ENCODE measurements at places on chromosomes 7 and 10.

DNA sequence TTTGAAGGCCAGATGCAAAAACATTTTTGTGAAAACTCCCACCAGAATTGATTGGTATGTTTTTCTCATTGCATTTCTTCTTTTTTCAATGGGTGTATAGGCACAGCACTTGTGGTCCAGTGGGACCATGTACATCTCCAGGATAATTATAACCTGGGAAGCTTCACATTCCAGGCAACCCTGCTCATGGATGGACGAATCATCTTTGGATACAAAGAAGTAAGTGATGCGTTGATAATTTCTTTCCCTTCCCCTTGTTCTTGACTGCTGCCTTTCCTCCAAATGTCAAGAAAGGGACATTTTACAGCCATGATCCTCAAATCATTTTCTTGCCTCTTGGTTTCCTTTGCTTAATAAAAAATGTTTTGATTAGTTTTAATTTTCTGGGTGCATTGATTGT lies 331.5 kb downstream of the PLXDC2 start:
- DNase-seq = no peak

DNA sequence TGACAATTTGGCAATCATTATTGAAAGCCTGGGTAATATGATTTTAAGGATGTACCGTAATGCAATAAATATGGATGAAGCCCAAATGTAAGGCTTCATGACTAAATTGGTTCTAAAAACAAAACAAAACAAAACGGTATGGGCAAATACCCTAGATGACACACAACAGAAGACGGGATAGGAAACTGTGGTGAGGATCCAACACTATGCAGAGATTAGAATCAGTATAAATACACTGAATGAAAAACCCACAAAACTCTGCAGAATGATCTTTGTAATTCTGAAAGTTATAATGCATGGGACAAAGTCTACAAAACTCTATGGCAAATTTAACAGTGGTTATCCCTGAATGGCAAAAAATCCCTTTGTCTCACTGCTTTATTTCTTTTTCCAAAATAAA lies 57.6 kb downstream of the MALSU1 start:
- no peak for DNase-seq

DNA sequence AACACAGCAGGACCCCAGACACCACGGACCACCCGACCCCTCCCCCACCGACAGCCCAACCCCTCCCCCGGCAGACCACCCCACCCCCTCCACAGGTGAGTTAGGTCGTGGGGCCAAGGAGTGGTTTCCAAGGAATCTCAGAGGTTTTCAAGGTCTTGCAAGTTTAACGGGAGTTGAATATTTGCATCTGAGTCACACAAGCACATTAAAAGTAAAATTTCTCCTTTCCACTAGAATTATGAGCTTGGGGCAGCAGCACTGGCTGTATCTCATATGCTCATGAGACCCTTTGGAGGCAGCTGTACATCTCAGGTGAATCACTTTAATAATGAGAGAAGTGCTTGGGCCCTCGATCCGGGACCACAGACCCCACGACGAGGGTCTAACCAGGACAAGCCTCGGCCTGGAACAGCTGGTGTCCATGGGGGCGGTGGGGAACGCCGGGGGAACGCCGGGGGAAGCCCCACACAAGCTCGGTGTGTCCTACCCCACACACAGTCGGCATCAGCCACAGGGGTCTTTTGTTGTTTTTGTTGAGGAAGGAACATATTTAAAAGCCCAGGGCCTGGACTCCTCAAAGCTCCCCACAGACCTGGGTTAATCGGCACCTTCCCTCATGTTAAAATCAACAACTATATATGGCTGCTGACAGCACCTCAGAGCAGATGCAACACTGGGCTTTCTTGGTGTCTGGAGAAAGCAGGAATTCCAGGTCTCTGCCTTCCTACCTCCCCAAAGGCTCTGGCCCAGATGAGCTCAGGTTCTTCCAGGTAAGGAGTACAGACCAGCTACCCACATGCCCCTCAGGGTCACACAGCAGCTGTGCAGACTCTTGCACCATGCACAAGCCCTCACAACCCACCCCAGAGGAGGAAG lies 130.3 kb downstream of the DIP2C start:
- DNase-seq = no peak

DNA sequence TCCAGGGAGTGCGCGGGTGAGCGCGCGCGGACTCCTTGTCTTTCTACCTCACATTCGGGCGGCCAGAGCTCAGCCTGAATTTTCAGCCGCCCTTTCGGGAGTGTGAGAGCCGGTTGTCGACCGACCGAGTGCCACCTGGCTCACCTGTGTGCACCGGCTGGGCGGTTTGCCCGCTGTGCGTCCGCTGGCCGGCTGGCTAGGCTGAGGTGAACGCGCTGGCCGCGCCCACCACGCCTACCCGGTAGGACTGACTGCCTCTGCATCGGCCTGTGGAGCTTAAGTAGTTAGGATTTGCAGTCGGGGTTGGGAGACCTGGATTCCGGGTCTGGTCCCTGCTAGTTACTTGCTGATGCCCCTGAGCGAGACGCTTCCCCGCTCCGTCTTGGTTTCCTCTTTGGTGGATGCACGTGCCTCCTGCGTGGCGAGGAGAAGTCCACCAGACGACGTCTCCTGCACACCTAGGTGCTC lies 553 bp downstream of the TSPAN15 start:
- DNase-seq = no peak

- DNase-seq = no peak
Observed at GRCh38 chr7:20296444-20296843, 34.3 kb upstream of the ITGB8 start.

GRCh38 chr7:2953099-2953498 lies 90.6 kb downstream of the CARD11 start:
- no peak for DNase-seq

DNA sequence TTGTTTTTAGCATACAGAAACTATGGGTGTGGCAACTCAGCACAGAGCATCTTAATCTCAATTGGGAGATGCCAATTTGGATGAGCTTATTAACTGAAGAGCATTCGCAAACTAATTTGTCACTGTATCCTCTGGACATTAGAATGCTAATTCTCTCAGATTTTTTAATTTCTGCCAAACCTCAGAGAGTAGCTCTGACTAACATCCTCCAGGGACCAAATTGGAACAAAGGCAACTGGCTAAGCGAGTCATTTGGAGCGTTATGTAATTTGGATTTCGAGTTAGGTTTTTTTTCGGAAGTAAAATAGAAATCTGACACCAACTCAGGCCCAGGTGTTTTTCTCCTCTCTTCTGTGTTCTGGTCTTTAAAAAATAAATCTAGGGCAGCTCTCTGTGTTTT lies 201.9 kb downstream of the BMPER start:
- DNase-seq = no peak

GRCh38 chr7:64893401-64893800 lies 9.7 kb upstream of the ZNF273 start:
- no peak for DNase-seq

- DNase-seq = no peak
Observed at GRCh38 chr7:30813466-30813865, 42.2 kb downstream of the MINDY4 start.

DNA sequence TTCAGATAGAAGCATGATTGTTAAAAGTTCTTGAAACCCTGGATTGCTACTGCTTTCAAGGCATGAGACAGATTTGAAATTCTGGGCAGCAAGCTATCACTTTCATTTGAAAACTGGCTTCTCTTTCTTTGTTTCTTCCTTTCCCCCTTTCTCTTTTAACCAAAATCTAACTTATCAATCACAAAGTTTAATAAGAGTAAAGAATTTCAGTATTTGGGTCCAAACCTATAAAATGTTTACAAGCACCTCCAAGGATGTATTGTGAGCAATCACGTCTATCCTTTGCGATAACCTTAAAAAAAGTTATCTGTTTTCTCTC lies 21.6 kb upstream of the RPA3 start:
- DNase-seq = no peak

GRCh38 chr10:130251766-130252165 lies 115.6 kb downstream of the GLRX3 start:
- no peak for DNase-seq

DNA sequence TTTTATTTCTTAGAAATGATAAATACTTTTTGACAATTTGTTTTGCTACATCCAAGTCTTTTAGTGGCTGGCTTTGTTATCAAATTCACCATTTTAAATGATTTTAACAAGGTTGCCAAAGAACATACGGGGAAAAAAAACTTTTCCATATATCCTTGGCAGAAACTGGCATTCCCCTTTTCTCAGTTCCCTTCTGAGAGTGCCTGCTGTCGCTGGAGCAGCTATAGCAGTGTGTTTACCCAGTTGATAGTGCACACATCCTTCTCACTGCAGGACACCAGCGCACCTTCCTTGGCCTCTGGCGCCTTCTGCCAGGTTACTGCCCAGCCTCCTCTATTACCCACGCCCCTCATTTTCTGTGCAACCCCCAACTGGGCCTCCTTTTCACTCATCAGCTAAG lies 94.1 kb downstream of the ALOX5 start:
- no peak for DNase-seq

DNA sequence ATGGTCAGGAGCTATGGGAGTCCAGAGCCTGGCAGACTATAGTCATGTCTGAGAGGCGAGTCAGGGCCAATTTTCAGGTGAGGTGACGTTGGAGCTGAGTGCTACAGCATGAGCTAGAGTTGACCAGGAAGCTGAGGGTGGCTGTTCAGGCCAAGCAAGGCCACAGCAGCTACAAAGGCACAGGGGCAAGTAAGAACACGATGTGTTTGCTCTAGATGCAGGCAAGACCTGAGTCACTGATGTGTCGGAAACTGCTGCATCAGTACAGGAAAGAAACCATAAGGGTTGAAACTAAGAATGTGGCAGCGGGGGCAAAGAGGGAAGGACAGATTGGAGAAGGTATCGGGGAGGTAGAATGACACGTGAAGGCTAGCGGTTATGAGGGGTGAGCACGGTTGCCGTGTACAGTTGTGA lies 11.8 kb upstream of the RRP12 start:
- no peak for DNase-seq

- DNase-seq = no peak
Observed at GRCh38 chr7:147245274-147245673, 1128.7 kb downstream of the CNTNAP2 start.

GRCh38 chr10:69242852-69243212 lies 22.7 kb downstream of the HKDC1 start:
- DNase-seq = no peak

- no peak for DNase-seq
Observed at GRCh38 chr7:101684983-101685330, 55.9 kb upstream of the MYL10 start.

DNA sequence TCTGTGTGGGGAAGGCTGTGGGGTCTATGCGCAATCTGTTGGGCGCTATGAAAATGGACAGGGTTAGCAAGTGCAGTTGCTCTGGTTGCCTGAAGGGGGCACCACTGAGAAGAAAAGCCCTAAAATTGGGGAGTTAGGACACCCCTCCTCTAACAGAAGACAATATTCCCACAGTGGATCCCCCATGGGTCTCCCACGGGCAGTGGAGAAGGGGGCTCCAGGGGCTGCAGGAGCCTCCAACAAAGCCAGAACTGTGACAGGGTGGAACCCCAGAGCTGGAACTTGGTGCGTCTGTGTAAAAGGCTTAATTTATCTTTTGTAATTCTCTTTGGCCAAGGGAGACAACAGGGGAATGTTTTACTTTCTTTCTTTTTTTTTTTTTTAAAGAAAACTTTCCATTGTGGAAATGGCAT lies 12.5 kb upstream of the COL13A1 start:
- no peak for DNase-seq

GRCh38 chr10:6204341-6205191 lies 1.8 kb downstream of the PFKFB3 start:
- no peak for DNase-seq

DNA sequence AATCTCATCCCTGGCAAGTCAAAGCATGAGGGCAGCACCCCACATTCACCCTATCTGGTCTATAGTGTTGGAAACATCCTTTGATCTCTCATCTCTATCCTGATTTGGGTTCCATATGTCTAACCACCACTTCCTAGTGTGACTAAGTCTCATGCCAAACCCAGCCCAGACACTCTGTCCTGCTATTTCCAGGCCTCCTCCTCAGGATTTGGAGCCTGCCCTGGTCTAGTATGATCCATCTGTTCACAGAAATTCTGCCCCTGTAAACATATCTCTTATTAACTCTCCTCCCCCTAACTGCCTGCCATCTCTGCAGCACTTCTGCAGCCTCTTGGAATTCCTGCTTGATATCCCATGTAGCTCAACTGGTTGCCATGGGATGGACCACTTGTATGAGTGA lies 320.9 kb upstream of the IMMP2L start:
- DNase-seq = no peak

DNA sequence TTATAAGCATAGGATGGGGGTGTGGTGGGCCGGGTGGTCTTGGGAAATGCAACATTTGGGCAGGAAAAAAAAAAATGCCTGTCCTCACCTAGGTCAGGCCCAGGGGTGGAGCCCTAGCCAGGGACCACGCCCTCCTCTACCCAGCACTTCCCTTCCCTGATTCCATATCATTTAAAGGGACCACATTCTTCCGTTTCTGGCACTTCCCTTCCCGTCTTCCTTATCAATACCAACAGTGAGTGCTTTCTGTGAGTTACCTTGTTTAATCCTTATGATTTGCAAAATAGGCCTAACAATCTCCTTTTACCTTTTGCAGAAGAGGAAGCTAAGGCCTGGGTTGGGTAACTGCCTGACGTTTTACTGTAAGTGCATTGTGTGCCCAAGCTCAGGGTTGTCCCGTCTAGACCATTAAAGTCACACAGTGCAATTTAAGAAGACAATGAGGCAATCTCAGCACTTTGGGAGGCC lies 16.7 kb upstream of the C10orf95 start:
- no peak for DNase-seq

GRCh38 chr7:151705636-151706276 lies 171.2 kb downstream of the PRKAG2 start:
- DNase-seq = peak; percentile 37

- DNase-seq = no peak
Observed at GRCh38 chr10:92047215-92047614, 123.6 kb downstream of the BTAF1 start.

DNA sequence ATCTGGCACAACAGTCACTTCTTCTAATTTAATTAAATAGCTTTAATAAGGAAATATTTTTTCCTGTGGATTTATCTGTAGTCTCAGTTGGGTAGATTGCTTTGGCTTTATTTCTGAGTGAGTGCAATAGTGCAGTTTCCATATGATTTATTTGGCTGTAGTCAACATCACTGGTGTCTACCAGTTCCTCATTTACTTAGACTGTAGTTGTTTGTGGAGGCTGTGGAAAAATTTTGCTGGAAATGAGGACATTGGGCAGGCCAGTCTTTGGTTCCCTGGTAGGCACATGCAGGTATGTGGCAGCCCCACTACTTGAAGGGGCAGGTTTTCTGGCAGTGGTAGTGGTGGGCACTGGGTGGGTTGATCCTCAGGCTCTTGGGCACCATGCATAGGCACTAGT lies 15.5 kb downstream of the TAS2R40 start:
- no peak for DNase-seq
